NCI-H524 treated with DMSO at 0.1 percent for 48 hours (cell line): ENCODE measurements at places on chromosomes 1 and 21.

- DNase-seq, result no peak
Measured at GRCh38 chr1:51708911-51709760, 92.2 kb downstream of the OSBPL9 start.

DNA sequence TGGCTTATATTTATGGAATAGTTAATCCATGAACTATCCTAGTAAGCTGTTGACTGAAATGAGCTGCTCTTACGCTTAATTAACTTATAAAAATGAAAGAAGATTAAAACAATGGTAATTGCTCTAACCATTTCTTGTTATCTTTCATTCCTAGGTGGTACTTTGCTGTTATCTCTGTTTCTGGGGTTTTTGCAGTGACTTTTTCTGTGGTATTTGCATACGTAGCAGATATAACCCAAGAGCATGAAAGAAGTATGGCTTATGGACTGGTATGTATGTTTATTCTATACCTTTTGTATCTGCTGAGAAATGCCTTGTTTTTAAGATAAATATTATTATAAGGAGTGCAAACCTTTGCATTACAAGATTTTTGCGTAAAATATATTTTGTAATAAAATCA is 71.0 kb downstream of the SASS6 start:
- DNase-seq, result no peak

- DNase-seq, result no peak
Measured at GRCh38 chr1:164633997-164634396, 75.0 kb downstream of the PBX1 start.

GRCh38 chr1:74681001-74681400 is 7.4 kb upstream of the ERICH3 start:
- DNase-seq, result no peak

GRCh38 chr1:186063091-186063657 is 311.9 kb downstream of the TPR start:
- DNase-seq, result no peak

GRCh38 chr1:47409311-47410067 is 6.6 kb upstream of the FOXE3 start:
- DNase-seq, result no peak

- DNase-seq, result peak; percentile 76
Measured at GRCh38 chr1:109255097-109255651, 5.8 kb downstream of the CELSR2 start.
